ENCODE measurements at places on chromosomes 7 and 10.
A peak's percentile ranks its signal among the peaks of the same experiment; 100 is the strongest.

DNA sequence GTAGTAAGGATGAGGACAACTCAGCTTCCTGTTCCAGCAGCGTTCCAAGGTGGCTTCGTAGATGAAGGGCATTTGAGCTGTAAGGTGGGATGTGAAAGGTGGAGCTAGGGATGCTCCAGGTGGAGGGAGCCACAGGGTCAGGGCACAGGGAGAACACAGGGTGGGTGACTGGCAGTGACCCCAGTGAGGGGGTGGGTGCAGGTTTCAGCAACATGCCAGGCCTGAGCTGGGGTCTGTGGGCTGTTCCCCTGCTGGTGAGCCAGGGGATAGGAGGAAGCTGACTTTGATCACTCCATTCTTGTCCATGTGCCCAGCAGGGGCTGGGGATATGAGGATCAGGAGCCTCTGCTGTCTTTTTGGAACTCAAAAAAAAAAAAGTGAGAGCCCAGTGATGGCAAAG lies 33.2 kb downstream of the CDH23 start:
- DNase-seq, result no peak

GRCh38 chr7:148289630-148290029 lies 300.9 kb upstream of the C7orf33 start:
- DNase-seq, result no peak

- DNase-seq, result no peak
Observed at GRCh38 chr7:94044806-94045205, 40.7 kb upstream of the BET1 start.

- DNase-seq, result no peak
Observed at GRCh38 chr7:1666317-1666822, 3.7 kb upstream of the ELFN1 start.

DNA sequence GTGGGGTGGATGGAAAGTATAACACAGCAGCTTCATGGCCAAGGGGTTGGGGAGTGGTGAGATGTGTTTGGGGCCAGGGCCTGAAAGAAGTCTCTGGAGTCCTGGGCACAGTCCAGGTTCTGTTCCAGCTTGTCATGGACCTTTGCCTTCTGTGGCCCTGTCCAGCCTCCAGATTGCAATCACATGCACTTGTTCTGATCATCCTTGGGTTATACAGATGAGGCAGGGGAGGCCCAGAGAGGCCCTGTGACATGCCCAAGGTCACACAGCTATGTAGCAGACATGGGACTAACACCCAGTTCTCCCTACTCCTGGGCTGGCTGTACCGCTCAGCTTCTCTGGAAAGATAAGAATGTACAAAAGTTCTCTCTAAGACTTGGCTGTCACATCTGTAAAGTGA lies 11.7 kb downstream of the VWA2 start:
- DNase-seq, result no peak

GRCh38 chr10:34061841-34062240 lies 727.4 kb upstream of the NRP1 start:
- no peak for DNase-seq

- no peak for DNase-seq
Observed at GRCh38 chr10:78907551-78908211, 161.1 kb upstream of the ZMIZ1 start.

DNA sequence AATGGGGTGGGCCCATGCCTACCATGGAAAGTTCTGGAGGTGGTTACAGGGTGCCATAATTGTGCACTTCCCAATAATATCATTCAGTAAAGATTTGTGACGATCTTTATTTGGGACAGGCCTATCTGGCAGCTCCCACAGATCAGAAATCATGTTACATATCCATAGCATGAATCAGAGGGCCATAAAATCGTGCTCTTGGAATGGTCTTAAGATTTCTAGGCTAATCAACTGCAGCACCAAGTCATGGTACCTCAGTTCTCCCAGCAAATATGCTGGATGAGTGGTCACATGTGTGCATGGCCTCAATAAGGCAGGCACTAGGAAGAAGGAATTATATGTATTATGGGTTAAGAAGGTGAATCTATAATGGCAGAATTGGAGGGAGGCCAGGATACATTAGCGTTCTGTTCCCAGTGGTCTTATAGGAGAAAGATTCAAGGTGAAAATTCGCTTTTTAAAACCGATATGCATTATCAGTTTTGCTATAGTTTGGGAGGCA lies 134.7 kb downstream of the NRP1 start:
- DNase-seq, result no peak

DNA sequence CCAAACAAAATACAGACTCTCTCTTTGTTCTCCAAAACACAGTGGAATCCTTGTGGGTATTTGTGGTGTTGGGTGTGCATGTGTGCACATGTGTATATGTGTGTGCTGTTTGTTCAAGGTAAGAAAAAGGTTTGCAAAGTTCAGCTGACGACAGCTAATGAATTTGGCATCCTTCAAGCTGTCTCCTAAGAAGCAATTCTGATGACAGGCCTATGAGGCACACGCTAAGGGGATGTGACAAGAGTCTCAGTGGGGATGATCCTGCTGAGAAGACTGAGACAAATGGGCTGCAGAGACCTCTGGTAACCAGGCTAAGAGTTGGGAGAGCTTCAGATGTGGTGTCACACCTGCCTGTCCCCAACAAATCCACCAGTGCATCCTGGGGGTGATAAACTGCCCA lies 26.5 kb upstream of the CELF2 start:
- DNase-seq, result no peak

- no peak for DNase-seq
Observed at GRCh38 chr10:9390516-9390915, 1336.0 kb downstream of the GATA3 start.

GRCh38 chr10:101934686-101935305 lies 91.2 kb upstream of the KCNIP2 start:
- no peak for DNase-seq

DNA sequence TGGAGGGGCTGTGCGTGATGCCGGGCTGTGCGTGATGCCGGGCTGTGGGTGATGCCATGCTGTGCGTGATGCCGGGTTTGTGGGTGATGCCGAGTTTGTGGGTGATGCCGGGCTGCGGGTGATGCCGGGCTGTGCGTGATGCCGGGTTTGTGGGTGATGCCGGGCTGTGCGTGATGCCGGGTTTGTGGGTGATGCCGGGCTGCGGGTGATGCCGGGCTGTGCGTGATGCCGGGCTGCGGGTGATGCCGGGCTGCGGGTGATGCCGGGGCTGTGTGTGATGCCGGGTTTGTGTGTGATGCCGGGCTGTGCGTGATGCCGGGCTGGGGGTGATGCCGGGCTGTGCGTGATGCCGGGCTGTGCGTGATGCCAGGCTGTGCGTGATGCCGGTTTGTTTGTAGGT lies 128.9 kb downstream of the FAM53B start:
- DNase-seq, result no peak

- DNase-seq, result peak; percentile 68
Observed at GRCh38 chr7:2886900-2887299, 42.8 kb upstream of the GNA12 start.

GRCh38 chr10:74047304-74047703 lies 49.4 kb downstream of the VCL start:
- no peak for DNase-seq

- DNase-seq, result no peak
Observed at GRCh38 chr7:7919449-7919945, 49.1 kb upstream of the GLCCI1 start.

DNA sequence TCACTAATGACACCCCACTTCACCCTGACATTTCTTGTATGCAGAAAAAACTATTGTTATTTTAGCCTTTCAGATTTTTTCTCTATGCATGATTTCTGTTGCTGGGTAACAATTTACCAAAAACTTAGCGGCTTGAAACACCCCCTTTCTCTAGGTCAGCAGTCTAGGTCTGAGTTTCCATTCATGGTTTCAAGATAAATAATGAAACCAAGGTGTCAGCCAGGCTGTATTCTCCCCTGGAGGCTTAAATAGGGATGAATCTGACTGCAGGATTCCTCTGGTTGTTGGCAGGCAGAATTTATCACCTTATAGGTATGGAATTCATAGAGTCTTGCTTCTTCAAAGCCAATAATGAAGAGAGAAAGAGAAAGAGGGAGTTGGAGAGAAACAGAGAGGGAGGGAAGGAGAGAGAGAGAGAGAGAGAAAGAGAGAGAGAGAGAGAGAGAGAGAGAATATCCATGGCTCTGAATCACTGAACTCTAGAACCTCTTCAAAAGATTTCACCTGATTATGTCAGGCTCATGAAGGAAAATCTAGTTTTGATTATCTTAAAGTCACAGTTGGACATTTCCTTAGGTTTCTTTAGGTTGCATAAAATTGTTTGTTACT lies 1224.6 kb upstream of the LRRTM3 start:
- DNase-seq, result no peak

GRCh38 chr7:49839863-49840645 lies 66.6 kb downstream of the VWC2 start:
- no peak for DNase-seq

- no peak for DNase-seq
Observed at GRCh38 chr7:28815928-28816373, 142.2 kb downstream of the TRIL start.

DNA sequence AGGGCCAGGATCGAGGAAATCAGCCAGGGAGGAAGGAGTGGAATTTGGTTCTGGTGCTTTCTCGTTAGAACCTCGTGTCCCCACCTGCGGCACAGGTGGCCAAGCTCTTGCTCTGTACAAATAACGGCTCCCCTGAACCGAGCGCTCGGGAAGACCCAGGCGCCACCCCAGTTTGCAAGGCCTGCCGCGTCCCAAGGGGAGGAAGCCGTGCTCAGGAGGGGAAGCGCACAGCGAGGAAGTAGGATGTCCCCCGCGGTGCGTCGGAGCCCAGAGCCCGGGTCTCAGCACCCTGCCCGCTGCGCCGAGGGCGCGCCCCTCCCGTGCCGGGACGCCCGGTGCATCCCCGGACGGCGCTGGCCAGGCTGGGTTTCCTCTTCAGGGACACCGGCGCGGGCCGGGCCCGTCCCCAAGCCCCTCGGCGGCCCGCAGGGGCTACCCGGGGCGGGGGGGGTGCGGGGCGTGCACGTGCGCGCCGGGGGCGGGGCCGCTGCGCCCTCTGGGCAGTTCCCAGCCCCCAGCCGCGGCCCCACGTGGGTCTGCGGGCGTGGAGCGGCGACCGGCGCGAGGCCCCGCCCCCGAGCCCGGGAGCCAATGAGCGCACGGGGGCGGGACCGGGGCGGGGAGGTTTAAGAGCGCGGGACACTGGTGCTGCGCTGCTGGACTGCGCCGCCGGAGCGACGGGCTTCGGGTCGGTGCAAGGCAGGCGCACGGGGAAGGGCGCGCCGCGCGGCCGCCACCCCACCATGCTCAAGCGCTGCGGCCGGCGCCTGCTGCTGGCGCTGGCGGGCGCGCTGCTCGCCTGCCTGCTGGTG lies at the start of gene LFNG:
Gene LFNG (plus strand): TSS at position 656 of the 812 bp plus-strand sequence. CDS start 88 bp downstream, at position 744.
- peak; percentile 83 for DNase-seq

- DNase-seq, result no peak
Observed at GRCh38 chr10:84172467-84173356, 889 bp upstream of the GPR15LG start.

DNA sequence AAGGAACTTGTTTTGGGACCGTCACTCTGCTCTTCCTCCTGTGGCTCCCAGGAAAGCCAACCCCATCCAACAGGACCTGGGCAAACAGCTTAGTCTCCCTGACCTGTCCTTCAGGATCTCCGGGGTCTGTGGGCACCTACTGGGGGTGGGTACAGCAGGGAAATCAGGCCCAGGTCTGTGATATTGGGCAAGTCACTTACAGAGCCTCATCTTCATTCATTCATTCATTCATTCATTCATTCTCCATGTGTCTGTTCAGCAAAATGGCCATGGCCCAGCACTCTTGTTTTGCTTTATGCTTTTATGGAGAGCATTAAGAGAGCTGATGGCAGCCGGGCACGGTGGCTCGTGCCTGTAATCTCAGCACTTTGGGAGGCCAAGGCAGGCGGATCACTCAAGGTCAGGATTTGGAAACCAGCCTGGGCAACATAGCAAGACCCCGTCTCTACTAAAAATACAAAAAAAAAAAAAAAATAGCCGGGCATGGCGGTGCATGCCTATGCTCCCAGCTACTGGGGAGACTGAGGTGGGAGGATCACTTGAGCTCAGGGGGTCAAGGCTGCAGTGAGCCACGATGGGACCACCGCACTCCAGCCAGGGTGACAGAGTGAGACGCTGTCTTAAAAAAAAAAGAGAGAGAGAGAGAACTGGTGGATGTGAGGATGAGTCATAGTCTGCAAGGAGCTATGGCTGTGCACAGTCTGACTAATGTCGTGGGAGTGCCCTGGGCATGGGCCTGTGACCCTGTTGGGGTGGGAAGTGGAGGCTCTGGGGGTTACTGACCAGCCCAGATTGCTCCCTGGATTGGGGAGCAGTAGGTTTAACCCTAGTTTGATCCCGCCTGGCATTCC lies 54.3 kb downstream of the CLIP2 start:
- no peak for DNase-seq

DNA sequence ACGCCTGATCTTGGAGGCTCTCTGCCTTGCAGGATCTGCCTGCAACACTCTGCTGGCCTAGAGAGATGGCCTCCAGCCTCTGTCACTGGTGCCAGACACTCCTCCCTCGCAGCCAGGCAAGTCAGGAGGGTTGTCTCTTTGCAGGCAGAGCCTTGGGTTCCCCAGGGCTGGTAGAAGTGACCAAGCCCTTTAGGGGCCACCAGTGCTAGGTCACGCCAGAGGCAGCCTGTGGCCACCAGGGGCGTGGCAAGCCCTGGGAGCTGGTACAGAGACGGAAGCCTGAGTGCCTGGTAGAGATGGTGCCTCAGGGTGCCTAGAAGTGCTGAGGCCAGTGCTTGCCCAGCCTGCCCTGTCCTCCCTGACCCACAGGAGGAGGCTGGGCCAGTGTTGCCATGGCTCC lies 9.1 kb downstream of the ADCYAP1R1 start:
- no peak for DNase-seq

DNA sequence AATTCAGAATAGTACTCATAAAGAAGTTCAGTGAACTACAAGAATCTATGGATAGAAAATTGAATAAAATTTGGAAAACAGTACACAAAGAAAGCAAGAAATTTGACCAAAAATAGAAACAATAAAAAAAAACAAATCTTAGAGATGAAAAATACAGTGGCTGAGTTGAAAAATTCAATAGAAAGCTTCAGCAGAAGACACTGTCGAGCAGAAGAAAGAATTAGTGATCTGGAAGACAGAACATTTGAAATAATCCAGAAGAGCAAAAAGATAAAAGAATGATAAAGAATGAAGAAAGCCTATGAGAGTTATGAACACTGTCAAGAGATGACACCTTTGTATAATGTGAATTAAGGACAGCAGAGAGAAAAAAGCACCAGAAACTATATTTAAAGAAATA lies 480.6 kb downstream of the SDK1 start:
- no peak for DNase-seq

- no peak for DNase-seq
Observed at GRCh38 chr7:109276348-109276747, 706.7 kb downstream of the DNAJB9 start.

DNA sequence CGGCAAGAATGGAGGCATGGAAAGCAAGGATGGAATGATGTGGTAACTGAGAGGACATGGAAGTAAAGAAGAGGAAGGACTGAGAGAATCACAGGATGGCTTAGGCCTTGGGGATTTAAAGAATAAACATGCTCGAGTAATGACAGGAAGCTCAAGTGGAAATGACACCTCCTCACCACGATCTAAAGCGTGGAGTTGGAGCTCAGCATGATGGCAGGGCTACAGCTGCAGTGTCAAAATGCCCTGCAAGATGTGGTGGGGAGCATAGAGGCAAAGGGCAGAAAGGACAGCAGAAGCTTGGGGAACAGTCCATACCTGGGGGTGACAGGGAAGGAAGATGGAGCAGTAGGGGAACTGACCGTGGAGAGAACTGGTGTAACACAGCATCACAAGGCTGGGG lies 229.5 kb upstream of the PLXNA4 start:
- DNase-seq, result no peak

GRCh38 chr7:115679976-115680375 lies 350.6 kb downstream of the TFEC start:
- no peak for DNase-seq

- DNase-seq, result no peak
Observed at GRCh38 chr7:19397911-19398310, 252.7 kb upstream of the FERD3L start.
